Gastrocnemius medialis (tissue), 4 donors: ENCODE measurements at places on chromosomes 1 and 21. TPM values are rescaled to one million over a fixed set of nuclear protein-coding genes. Genes with fewer than 3 reads are reported as not detected.

- no peak for DNase-seq
These were observed 2.3 kb upstream of the VCAM1 start for GRCh38 chr1:100717218-100717617.

- DNase-seq = no peak
These were observed 25.6 kb downstream of the UBIAD1 start for GRCh38 chr1:11298390-11299224.

The PIGK gene
- 10.6 TPM for total RNA-seq

GRCh38 chr1:8563944-8564537 lies 246.1 kb downstream of the SLC45A1 start:
- no peak for DNase-seq

DNA sequence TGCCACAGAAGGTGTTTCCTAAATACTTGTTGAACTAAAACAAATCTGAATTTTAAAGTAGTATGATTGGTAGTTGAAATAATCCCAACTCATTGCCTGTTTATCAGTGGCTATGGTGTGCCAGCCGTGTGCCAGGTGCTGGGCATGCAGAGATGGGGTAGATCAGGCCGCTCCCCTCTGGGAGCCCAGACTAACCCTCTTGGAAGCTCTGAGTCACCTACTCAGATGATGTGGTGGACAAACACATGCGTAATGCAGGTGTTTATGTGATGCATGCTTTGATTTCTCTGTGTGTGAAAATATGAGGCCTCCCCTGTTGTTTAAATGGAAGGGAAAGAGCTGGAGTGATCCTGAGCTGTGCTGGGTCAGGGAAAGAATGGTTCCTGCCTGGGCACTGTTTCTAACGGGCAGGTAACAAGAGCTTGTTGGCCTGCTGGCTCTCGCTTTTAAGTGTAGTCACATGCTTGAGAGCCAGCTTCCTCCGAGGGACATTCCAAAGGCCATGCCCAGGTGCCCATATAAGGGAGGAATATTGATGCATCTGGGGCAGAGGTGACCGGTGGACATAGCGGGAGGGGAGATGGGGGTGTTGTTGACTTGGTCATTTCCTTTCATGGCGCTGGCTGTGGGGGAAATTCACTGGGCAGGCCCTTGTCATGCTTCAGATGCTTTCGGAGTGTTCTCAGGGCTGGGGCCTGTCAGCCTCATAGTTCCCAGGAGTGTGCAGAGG lies 10.2 kb downstream of the MFN2 start:
- DNase-seq = peak; percentile 86

DNA sequence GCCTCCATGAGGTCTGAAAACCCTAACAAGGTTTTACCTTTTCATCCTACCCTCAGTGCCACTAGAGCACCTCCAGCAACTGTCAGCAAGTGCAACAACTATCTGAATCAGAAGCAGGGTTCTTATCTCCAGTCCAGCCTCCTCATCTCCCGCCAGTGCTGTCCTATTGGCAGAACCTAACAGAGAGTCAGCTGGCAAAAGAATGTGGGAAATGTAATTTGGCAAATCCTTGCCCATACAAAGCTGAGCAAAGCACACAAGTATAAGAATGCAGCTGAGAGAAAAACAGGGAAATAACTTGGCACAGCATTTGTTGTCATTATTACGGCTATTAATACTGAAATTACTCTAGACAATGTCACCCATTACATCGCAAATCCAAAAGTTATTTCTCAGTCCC lies 124.2 kb downstream of the ATP6V1G3 start:
- no peak for DNase-seq

DNA sequence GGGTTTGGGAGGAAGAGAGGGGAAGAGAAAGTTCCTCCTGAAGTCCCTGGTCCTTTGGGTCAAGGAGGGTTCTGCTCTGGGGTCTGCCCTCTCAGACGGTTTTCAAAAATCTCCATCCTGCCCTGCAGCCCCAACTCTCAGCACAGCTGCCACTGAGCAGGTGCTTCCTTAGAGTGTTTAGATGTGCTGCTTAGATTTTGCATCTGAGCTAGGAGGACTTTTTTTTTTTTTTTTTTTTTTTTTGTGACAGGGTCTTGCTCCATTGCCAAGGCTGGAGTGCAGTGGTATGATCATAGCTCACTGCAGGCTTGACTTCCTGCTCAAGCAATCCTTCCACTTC lies 324.9 kb upstream of the POU3F1 start:
- DNase-seq = no peak

The NDUFS5 gene
- total RNA-seq = 603 TPM

DNA sequence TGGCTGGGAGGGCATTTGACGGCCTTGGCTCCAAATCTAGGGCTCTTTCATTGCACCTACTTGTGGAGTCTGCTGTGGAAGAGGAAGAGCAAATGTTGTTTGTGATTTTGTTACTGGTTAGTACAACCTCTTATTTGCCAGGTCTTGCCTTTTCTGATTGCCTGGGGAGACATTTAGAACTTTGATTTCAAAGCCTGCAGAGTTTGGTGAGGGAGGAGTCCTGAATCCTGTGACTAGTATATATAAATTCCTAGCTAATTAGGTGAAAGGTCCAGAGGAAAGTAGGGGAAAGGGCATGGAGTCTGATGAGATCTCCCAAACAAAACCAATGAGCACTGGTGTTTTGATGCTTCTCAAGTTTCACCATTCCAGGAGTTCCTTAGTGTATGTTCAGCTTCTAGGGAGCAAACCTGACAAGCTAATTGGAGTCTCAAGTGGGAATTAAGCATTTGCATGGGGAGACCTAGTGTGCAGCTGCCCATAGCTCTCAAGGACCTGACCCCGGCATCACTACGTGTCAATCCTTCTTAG lies 5.1 kb upstream of the HMGCS2 start:
- no peak for DNase-seq

The GCLM gene
- total RNA-seq = 25.2 TPM

The GJC2 gene
- 0.64 TPM for total RNA-seq

DNA sequence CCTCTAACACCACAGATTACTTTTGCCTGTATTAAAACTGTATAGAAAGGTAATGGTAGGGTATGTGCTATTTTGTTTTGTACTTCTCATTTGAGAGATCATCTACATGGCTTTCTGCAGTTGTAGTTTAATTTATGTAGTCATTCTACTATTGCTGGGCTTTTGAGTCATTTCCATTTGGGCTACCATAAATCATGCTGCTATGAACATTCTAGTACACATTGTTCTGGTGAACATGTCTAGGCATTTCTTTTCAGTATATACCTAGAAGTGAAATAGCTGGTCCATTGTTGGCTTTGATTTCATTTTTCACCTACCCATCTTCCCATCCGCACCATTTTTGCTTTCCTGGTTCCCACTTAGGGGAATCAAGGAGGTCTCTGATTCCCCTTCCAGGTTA lies 18.7 kb downstream of the EDN2 start:
- no peak for DNase-seq

DNA sequence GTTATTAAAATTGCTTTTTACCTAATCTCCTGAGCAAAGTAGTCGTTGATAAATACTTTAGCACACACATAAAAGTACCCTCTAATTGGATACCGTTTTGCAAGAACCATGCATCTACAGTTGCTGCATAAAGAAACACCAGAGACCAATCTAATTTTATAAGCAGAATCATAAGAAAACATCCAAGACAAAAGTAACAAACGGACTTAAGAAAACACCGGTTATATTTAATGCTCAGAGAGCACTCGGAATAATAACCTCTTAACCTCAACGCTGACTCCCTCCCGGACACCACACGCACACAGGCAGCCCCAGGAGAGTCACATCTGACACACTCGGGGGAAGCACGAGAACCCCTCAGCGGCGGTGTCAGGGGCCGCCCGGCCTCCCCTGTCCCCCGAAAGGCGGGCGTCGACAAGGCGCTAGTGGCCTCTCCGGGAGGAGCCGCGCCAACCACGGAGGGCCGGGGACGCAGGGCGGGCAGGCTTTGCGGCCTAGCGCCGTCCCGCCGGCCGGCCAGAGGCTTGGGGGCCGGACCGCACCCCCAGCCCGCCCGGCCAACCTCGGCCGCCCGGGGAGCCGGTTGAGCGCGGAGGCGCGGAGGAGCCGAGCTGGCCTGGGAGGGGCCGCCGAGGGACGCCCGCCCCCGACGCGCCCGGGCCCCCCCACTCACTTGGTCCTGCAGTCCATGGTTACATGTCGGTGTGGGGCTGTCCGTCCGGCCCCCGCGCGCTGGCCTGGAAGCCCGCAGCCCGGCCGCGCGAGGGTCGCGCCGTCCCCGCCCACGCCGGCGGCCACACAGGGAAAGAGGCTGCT lies 606 bp downstream of the DENND1B start:
- no peak for DNase-seq

The ARHGEF16 gene
- total RNA-seq = 0.71 TPM

GRCh38 chr1:110495926-110496600 lies 22.9 kb downstream of the KCNA10 start:
- peak; percentile 58 for DNase-seq

The APCS gene
- not detected for total RNA-seq

The ZDHHC18 gene
- total RNA-seq = 11.7 TPM

The NUP210L gene
- 0.07 TPM for total RNA-seq

GRCh38 chr1:3780901-3781300 lies 8.4 kb downstream of the SMIM1 start:
- DNase-seq = no peak

DNA sequence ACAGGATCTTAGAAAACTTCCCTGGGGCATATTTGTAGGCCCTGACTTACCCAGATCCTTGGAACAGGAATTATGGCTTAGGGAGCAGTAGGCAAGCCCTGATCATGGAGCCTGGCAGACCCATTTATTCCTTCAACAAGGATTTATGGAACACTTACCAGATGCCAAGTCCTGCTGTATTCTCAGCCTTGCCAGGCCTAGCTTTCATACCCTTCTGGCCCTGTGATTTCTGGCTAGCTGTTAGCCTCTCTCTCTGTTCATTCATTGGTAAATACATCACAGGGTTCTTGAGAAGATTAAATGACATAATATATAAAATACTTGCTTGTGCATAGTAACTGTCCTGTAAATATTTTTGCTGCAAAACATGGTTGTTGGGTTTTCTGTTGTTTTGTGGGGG lies 32.4 kb upstream of the SRP9 start:
- DNase-seq = no peak

DNA sequence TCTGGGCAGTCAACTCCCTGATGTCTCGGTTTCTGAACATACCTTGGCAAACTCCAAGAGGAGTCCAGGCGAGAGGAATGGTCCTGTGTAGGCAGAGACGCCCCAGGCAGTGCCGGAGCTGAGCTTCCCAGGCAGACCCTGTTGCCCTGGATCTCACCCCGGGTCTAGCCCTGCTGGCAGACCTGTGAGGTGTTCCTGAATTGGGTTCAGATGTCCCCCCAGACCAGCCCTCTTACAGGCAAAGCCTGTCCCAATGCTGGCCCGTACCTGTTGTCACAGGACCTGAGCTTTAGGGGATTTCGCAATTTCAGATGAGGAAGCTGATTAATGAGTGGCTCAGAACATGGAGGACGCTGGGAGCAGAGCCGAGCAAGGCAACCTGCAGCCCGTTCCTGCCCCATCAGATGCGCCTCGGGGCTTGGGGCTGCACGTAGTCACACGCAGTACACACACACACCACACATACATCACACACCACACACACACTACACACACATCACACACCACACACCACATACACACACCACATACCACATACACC lies 38.5 kb upstream of the PDE9A start:
- DNase-seq = no peak

The LCE1C gene
- total RNA-seq = not detected

The GBP7 gene
- not detected for total RNA-seq

GRCh38 chr1:116306102-116306501 lies 66.9 kb upstream of the ATP1A1 start:
- DNase-seq = no peak

- no peak for DNase-seq
These were observed 34.6 kb upstream of the CTPS1 start for GRCh38 chr1:40944841-40945430.

- DNase-seq = no peak
These were observed 29.3 kb downstream of the MYOG start for GRCh38 chr1:203056516-203056915.

GRCh38 chr1:19882111-19883071 lies at the start of gene OTUD3:
OTUD3 (plus strand) TSS chr1:19882395; CDS start chr1:19882514, 119 bp downstream.
- DNase-seq = peak; percentile 94

DNA sequence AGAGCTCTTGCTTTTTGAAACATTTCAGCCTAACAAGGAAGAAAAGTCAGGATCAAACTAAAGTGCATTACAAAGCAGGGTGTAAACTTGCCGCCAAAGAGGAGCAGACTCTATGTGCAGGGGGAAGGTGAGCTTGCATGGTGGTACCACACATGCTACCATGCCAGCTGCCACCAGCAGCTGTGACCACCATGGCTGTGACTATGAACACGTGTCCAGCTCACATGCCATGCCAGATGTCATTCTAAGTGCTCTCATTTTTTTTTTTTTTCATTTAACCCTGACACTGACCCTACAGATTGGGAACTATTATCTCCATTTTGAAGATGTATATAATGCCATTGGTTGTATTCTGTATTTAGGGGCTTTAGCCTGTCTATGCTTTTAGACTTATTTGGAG lies 79.0 kb downstream of the PCP4 start:
- no peak for DNase-seq

DNA sequence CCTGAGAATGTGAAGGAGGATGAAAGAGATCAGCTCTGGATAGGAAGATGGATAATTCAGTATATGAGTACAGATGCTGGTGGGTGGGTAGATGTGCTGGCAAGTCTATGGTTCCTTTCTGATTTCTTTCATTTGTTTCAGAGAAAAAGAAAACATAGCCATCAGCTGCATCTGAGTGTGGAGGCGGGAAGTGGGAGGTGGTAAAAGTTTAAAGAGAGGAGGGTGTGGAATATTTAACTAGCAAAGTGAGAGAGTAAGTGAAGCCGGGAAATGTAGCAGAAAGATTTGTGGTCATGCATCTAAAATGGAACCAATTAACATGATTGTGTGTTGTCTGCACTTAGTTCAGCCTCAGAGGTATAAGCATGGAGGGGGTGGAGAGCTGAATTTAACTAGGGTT lies 16.4 kb downstream of the RPE65 start:
- no peak for DNase-seq

The TRPM2 gene
- 0.52 TPM for total RNA-seq

DNA sequence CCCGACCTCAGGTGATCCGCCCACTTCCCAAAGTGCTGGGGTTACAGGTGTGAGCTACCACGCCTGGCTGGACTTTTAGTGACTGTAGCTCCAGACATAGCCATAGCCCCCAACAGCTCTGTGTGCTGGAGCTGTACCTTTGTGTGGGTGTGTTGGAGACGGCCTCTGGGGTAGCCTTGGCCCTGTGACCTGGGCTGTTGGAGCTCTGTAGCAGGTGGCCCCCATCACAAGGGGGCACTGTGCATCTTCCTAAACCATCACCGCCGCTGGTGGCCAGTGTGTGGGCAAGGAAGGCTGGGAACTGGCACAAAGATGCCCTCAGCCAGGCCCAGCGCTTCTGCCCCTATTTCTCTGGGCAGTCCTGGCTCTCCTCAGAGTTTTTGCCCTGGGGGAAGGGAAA lies 38.4 kb upstream of the FOXO6 start:
- peak; percentile 47 for DNase-seq

The PPCS gene
- 48.5 TPM for total RNA-seq

DNA sequence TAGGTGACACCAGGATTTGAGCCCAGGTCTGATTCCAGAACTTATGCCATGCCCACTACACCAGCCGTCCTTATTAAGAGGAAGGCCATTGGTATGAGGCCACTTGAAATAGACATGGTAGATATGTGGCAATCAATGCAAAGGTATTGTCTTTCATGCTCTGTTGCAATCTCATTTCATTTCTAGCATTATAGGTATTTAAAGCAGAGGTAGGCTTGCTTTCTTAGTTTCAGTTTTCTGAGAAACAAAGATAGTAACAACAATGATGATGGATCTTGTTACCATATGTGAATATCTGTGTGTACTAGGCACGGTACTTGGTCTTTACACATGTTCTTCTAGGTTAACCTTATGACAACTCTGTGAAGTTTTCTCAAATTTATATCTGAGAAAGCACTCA lies 113.1 kb downstream of the FGGY start:
- DNase-seq = no peak
